GM12891 (cell line): ENCODE measurements at places on chromosomes 2 and 18.

DNA sequence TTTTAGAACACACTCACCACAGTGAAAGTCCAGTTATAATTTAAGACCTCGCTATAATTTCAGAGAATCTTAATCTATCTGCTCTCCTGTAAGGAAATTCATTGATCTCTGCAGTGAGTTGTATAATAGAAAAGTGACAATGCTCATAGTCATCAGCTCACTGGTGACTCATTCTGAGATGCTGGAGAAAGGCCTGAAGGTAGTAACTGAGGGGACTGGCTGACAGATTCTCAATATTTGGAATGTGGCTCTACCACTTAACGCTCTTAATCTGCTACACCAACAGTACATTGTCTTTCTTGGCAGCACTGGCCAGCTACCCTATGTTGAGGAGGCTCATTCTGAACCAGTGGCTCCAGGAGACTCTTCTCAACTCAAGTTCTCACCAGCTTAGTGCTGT, 246.1 kb downstream of the RPRM start:
- no peak for DNase-seq

DNA sequence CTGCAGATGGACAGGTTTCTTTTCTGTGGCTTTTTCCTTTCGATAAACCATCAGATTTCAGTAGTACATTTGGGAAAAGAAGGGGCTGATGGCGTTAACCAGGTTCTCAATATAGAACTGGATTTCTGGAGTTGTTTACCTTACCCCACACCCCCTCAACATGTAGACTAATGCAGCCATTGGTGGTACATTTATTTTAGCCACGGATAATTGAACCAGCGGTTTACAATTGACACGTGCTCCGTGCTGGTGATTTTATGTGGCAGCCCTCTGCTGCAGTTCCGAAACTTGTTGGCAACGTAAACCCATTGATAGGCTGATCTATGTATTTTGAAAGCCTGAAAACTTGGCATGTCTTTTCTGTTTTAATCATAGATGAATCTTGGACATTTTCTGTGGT, 5.4 kb downstream of the SOX11 start:
- no peak for DNase-seq

DNA sequence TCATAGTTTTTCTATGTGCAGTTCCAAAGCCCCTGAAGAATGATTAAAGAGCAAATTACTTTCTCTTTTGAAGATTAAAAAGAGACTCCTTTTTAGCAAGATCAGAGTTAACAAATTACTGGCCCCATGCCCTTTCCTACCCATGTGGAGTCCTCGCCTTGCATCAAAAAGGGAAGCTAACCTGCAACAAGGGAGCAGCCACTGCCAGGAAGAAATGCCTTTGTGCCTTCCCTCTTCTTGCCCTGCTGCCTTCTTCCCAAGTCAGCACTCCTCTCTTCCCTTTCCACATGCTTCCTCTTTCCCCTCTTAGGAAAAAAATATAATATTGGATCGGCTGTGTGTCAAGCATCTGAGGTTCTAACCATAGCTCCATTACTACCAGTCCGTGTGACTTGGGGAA, 37.1 kb upstream of the CYP1B1 start:
- DNase-seq = no peak

DNA sequence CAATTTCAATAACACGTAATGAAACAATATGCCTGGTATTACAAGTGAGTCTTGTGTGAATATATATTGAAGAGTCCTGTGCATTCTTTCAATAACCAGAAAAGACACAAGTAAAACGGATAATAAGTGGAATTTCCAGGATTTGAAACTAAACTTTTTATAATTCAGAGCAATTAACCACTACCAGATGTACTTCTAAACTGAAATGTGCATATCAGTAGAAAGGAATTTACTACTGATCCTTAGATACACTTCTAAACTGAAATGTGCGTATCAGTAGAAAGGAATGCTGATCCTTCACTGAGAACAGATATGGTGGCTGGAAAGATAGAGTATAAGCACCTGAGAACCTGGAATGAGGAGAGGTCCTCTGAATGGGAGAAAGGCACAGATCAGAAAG, 470.9 kb upstream of the SPHKAP start:
- no peak for DNase-seq

DNA sequence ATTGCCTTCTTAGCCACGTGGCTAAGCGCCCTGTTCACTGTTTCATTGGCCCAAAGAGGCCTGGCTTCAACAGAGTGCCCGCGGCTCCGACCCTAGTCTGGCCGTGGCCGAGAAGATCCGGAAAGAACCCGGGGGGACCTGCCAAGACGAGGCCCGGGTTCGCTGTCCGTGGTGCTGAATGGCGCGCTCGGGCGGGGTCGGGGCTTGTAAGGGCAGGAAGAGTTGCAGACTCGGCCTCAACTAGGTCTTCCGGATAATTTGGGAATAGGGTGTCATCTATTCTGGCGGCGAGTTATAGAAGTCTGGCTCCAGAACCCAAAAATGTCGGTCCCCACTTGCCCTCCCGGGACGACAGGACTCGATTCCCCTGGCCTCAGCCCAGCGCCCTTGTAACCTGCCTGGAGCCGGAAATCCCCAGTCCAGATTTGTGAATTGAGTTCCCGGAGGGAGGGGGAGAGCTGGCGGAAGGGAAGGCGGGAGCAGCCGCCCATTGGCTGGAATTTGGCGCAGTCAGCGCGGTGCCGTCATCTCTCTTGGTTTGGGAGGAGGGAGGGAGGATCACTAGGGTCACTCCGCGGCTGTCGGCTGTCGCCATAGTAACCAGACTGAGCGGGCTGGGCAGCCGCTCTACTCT, 3.5 kb downstream of the CDK5R2 start:
- no peak for DNase-seq

GRCh38 chr2:22634167-22634566, 750.8 kb upstream of the KLHL29 start:
- DNase-seq = no peak

GRCh38 chr2:119760237-119760955, 674 bp downstream of the PTPN4 start:
- no peak for DNase-seq

- DNase-seq = no peak
Observed at GRCh38 chr2:64233376-64233922, 89.2 kb upstream of the PELI1 start.

DNA sequence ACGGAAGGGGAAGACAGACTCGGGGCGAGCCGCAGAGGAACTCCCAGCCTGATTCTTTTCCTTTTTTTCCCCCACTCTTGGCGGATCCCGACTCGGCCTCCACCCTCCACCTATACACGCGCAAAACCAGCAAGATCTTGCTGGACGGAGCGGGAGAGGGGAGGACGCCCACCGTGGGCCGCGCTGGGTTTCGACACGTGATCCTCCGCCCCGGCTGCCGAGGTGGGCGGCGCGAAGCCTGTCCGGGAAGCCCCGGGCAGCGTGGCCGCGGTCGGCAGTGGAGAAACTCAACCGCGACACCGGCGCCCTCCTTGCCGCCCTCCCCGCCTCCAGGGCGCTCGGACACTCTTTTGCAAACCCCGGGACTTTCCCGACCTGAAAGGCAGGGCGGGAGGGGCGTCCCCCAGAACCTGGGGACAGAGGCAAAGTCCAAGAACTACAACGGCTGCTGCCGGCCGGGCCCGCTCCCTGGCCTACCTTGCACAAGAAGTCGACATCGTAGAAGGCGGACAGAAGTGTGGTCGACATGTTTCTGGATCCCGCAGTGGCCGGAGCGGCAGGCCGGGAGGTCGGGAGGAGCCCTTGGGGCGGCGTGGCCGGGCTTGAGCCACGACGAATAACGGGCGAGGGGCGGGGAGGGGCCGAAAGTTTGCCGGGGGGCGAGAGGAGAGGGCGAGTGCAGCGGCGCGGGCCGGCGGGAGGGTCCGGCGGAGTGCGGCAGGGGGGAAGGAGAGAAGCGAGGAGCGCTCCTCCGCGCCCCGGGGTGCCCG, 433 bp downstream of the ZFP36L2 start:
- no peak for DNase-seq

- DNase-seq = peak; percentile 5
Observed at GRCh38 chr2:45497355-45497754, 113.7 kb downstream of the SRBD1 start.

- no peak for DNase-seq
Observed at GRCh38 chr2:106065983-106066820, 127.9 kb downstream of the UXS1 start.
